ENCODE measurements at places on chromosomes 2 and 18.

DNA sequence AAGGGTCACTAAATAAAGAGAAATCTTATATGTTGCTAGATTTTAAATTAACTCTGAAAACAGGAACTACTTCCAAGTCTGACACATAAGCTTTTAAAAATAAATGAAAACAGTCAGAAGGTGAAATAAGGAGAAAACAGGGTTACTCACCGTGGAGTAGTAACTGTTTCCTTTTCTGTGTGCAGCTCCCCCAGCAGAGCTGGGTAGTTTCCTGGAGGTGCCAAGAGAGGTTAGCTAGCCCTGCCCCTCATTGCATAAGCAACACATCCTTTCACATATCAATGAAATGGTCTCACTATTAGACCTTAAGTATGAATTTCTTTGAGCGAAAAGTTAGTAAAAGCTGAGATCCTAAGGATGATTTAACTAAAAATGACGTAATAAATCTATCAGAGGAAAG, 54.0 kb upstream of the GPR75 start:
- DNase-seq: peak; percentile 90

DNA sequence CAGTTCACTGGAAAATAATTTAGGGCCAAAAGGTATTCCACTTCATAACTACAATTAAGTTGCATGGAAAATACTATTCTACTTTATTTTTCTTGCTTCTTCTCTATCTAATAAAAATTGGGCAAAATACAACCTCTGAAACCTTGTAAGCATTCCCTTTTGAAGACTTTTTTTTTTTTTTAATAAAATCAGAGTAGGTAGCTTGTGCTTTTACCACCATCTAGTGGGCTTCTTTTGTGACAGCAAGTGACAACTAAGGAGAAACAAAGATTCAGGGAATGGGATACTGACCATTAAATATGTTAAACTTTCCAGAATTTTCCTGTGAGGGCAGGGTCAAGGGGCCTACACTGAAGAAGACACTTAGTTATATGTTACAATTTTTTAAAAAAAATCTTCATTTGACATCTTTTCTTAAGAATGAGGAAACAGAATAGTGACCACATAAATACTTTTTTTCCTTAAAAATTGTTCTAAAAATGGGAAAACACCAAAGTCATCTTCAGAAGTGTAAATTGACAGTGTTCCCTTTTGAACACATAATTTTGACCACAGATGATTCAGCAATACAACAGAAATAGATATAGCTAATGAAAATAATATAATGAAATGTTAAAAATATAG, 1183.2 kb upstream of the ACVR2A start:
- DNase-seq: peak; percentile 58

GRCh38 chr2:10362898-10363454, 60.3 kb downstream of the HPCAL1 start:
- no peak for DNase-seq

- DNase-seq: no peak
These were observed 5.0 kb upstream of the DGKD start for GRCh38 chr2:233349005-233349998.

- peak; percentile 56 for DNase-seq
These were observed 32.6 kb upstream of the KCMF1 start for GRCh38 chr2:84938194-84938879.

DNA sequence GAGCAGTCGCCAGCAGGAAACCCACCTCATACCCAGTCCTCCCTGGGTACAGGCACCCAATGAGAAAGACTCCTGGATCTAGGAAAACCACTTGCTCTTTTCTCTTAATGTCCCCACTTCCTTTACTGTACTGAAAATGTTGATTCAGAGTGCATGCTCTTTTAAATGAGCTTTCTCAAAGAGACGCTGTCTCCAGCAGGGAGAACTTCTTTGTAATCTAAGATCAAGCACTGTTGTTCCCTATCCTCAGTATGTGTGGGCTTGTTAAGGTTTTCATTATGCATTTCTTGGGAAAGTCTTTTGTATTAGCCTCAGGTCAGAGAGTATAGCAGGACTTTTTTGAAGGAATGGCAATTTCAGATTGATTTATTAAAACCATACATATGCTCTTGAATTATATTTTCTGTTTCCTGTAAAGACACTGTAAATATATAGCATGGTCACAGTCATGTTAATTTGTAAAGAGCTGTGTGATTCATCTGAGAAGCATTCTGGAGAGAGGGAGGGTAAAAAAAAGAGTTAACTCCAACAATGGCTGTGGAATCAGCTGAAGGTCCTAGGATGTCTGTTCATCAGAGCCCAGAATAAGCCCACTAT, 178.1 kb downstream of the MGAT5 start:
- DNase-seq: peak; percentile 55
